ENCODE measurements at places on chromosomes 5 and 9.

- no peak for DNase-seq
Measured at GRCh38 chr9:133129001-133129795, 8.2 kb upstream of the RALGDS start.

- no peak for DNase-seq
Measured at GRCh38 chr5:66164044-66164790, 20.1 kb downstream of the SREK1 start.

DNA sequence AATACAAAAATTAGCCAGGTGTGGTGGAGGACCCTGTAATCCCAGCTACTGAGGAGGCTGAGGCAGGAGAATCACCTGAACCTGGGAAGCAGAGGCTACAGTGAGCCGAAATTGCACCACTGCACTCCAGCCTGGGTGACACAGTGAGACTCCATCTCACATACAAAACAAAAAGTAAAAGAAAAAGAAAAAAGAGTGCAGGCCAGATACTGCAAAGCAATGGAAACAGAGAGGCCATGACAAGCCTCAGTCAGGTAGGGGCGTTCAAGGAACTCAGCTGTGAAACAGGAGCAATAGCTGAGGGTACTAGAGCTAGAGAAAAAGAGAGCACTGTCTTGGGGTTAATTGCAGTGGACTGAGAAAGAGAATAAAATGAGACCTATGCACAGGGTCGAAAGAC is 56.2 kb downstream of the TIMD4 start:
- no peak for DNase-seq

GRCh38 chr9:93166699-93167098 is 17.2 kb upstream of the WNK2 start:
- no peak for DNase-seq

DNA sequence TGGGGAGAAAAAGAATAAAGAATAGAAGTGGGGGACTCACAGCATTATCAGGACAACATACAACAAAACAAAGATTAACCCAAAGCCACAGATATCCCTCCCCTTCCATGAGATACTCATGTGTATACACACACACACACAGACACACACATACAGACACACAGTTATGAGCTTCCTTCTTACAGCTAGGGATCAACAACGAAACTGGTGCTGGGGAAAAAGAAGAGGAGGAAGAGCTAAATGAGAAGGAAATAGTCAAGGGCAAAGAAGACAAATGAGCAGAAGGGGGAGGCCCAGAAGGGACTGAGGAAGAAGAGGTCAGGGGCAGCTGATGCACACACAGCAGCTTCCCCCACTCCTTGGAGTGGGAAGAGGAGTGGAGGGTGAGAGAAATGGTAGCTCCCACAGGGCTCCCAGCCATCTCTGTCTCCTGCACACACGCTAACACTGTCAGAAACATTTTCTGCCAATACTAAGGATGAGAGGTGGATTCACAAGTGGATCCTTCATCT is 66.2 kb downstream of the SIL1 start:
- DNase-seq, result peak; percentile 28

GRCh38 chr5:148733601-148734438 is 79.5 kb upstream of the HTR4 start:
- DNase-seq, result peak; percentile 51

- no peak for DNase-seq
Measured at GRCh38 chr5:80584770-80585169, 14.7 kb upstream of the ANKRD34B start.

GRCh38 chr5:102554728-102555127 is 55.9 kb upstream of the SLCO6A1 start:
- no peak for DNase-seq

DNA sequence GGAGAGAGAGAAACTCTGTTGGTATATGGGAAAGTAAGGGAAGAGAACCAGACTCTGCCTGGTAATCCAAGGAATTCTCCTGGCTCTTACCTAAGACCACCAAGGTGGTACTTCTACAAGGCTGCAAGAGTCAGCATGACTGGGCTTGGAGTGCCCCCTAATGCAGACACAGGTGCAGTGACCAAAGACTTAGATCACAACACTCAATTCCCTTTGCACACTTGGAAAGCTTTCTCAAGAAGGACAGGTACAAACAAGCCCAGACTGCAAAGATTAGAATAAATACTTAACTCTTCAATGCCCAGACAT is 25.2 kb downstream of the UGT3A2 start:
- DNase-seq, result no peak

GRCh38 chr5:122195802-122196394 is 66.6 kb downstream of the ZNF474 start:
- DNase-seq, result peak; percentile 20

DNA sequence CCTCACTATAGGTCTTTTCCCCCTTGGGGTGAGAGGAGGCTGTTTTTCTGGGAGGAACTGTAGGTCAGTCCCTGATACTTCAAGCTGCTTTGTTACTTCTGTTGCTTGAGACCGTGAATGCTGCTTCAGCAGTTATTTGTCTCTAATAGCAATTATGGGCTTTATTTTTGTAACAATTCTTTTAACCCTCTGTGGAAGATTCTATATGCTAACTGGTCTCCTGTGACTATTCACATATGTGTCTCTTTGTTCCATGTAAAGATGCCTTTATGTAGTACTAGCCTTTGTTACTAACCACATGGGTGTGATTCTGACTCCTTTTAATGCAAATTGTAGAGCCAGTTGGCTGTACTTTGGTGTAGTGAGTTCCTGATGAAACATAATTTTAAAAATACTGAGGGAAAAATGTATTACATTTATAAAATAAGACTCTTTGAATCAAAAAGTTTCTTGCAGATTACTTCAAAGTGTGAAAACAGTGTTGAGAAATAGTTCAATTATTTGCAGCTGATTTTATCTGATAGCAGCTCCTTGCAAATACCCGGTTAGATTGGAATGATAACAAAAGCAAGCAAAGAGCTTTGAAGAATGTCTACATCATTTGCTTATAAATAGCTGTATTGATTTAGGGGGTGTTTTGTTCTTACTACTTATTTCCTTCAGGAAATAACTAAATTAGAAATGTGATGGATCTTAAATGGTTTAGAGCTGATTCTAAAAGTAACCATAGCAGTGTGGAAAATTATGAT is 46.6 kb downstream of the ANGPTL2 start:
- no peak for DNase-seq

DNA sequence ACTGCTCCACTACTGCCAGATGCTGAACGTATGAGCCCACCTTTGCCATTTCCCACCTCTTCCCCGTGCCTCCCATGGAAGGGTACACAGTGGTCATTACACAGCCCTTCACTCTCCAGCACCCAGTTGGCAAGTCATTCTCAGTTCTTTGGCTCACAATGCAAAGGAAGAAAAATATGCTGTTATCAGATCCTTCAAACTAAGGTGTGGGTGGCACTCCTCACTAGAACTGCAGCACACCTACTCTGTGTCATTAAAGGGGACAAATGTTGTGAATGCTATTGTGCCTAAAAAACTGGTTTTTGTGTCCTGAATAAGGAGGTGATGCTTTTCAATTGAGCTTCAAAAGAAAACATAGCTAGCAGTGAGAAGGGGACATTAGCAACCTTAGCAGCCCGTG is 183.1 kb upstream of the SNX2 start:
- DNase-seq, result no peak

DNA sequence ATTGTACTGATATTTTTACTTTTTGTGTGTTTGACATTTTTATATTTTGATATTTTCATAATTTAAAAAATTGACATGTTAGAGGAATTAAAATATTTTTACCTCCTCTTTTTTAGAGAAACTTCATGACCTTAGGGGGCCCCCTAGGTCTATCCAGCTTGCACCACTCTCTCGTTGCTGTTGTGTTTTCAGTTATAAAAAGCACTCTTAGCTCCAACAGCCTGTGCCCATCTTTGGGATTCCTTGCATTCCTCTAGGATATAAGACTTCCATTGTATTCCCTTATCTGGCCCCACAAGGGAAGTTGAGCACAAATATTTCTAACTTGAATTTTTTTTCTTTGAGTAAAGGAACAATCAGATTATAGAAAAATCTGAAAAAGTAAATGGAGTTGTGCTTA is 245.3 kb downstream of the SH3GL2 start:
- DNase-seq, result no peak

GRCh38 chr5:132017738-132018625 is 6.5 kb upstream of the ACSL6 start:
- no peak for DNase-seq

DNA sequence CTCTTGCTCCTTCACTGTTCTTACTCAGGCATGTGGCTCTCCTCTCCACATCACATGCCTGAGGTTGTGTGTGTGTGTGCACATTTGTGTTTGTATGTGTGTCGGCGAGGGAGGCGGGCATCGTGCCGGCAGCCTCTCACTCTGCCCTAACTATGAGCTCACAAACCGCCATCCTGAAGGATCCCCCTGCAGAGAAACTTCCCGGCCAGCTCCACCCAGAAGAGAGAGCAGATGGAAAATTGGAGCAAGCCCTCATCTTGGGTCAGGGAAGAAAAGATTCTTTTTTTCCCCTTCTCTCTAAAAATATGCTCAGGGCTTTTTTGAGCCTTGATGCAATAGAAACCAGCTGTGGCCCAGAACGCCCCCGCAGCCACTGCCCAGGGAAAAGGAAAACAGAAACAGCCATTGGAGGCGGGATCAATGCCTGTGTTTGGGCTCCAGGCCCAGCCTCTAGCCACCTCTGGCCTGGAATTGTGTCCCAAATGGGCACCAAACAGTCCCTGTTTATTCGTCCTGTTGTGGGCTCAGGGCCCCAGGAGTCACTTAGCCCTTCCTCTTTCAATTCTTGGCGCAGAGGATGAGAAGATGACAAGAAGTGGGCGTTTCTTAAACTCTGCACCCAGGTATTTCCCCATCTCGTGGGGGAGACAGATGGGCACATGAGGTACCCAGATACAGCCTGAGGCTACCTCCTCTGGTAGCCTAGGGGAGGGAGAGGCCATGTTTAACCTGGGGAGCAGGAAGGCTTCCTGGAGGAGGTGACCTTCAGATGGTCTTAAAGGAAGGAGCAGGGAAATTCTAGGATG is 151.5 kb downstream of the RGS3 start:
- peak; percentile 66 for DNase-seq

GRCh38 chr9:127876026-127876763 is 1.3 kb downstream of the AK1 start:
- DNase-seq, result no peak

- DNase-seq, result no peak
Measured at GRCh38 chr5:91240175-91240574, 142.9 kb downstream of the ARRDC3 start.

DNA sequence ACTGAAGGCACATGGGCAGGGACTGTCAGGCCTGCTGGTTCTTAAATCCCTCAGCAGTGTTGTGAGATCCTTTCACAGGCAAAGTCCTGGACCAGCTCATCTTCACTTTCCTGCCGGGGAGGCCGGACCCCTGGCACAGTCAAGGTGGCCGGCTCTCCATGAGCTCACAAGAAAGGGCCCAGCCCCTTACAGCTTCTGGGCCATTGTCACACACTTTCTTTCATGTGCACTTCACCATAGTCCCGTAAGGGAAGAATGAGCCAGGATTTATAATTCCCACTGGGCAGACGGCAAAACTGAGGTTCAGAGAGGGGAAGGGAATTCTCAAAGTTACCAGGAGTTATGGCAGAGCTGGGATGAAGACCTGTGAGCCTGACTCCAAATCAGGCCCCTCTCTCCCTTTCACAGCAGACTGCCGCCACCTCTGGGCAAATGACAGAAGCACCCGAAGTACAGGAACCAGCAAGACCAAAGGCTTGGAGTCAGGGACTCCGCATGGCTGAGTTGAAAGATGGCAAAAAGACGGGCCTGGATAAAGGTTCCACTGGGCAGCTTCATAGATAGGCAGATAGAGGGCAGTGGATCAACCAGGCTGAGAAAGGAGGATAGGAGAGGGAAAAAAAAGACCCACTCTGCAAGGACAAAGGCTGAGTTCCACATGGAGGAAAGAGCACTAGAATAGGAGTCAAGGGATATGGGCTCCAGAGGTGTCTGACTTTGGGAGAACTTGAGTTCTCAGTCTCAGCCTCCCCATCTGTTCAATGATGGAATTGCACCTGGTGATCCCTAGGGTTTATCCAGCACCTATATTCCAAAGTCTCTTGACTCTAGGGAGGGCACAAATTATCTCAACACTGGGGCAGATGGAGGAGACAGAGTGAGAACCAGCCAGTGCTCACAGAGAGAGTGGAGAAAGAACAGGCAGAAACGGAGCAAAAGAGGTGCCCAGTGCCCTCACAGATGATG is 128.7 kb downstream of the PAX5 start:
- no peak for DNase-seq

DNA sequence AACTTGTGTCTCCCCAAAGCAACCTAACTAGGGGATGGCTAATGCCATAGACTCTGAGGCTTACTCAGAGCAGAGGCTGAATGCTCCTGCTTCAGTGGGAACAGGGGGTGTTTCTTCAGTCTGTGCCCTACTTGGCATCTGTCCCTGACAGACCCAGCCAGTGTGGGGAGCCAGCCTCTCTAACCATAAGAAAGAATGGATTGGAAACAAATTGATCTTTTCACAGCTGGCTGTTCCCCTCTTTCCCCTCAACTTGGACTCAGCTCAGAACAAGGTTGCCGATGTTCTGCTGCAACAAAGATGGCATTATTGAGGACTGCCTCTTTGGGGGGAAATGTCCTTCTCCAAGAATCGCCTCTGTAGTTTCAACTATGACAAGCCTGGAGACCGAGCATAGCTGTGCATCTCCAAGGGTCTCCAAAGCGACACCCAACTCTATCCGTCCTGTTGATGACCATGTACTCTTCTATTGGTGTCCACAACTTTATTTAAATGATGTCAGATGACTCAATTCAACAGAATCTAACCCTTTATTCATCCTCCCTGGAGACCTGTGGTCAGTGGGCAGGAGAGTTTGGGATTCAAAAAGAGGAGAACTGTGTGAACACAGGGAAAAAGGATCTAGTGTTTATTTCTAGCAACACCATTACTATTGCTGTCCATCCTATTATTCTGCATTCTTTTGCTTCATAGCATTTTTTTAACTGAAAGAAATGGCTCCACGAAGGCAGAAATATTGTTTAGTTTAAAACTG is 24.7 kb upstream of the TNC start:
- no peak for DNase-seq

GRCh38 chr5:58466939-58467338 is 7.1 kb upstream of the PLK2 start:
- DNase-seq, result peak; percentile 36

DNA sequence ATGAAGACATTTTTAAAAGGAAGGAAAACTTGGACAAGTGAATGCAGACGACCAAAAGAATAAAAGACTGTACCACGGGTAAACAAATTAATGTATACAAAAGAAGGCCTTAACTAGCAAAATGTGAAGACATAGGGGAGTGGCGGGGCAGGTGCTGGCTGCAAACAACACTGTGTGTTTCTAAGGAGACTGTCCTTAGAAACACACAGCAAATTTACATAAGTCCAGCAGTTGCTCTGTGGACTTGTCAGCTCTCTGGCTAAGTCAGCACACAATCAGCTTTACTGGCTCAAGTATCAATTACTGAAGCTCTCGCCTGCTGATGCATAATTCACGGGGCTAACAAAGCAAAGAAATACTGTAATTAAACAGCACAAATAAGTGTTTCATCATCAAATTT is 24.8 kb downstream of the PTBP3 start:
- DNase-seq, result no peak
